Glutamatergic neuron (in vitro differentiated cells): ENCODE measurements at places on chromosomes 13 and 19. TPM values are rescaled to one million over a fixed set of nuclear protein-coding genes. Genes with fewer than 3 reads are reported as not detected.

The DNMT1 gene
- total RNA-seq: 129 TPM

The MISP3 gene
- total RNA-seq: 2.2 TPM

The SIAH3 gene
- 1.2 TPM for total RNA-seq

The NTN5 gene
- 1.8 TPM for total RNA-seq
